ENCODE measurements at places on chromosomes 1 and 21. TPM values are rescaled to one million over a fixed set of nuclear protein-coding genes. Genes with fewer than 3 reads are reported as not detected.

The CD1D gene
- not detected for total RNA-seq

The EFNA3 gene
- 0.59 TPM for total RNA-seq

The KRTAP19-1 gene
- total RNA-seq, result not detected

The OR2G6 gene
- total RNA-seq, result not detected

The EPHB2 gene
- 26.7 TPM for total RNA-seq

Data from M059J (cell line).